ENCODE measurements at places on chromosomes 12 and 14.
A peak's percentile ranks its signal among the peaks of the same experiment; 100 is the strongest.

DNA sequence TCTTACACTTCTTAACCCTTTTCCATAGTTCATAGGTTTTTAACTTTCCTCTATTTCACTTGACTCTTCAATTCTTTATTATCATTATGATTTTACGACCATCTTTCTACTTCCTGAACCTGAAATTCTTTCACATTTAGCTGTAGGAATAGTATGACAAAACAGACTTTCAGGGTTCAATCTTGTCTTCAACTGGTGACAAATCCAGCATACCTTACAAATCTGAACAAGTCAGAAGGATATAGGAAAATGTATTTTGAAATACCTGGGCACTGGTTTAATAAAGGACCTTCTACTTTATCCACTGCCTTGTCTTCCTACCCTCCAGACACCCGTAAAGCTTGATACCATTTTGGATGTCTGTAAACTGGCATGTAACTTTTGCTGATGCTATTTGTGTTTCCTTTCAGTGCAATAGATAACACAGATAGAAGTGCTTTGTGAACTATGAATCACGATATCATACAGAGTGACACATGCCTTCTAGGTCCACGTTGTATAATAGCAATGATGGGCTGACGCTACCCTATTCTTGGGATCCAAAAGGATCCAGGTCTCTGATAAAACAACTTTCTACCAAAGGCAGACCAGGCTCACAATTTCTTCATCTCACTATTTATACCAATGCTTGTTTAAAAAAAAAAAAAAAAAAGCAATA is 77.4 kb upstream of the SAV1 start:
- no peak for DNase-seq

DNA sequence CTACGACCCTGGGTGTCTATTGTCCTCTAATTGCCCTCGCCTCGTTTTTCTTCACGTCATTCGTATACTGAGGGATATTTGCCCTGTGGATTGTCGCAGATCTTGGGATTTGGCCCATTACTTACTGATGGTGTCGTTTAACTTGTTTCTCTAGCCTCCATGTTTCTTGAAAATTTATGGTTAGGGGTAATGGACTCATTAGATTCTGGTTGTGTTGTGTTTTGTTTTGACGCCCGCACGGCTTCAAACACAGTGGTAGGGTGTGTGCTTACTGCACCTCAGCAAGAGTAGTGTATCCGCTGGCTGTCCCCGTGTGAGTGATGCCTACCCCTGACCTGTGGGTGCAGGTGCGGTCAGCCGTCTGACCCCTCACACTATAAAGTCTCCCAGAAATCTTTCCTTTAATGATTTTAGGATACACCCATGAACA is 874 bp upstream of the RNU6-8 start:
- DNase-seq, result no peak

- no peak for DNase-seq
Observed at GRCh38 chr14:50312734-50313054, 570 bp downstream of the DMAC2L start.

DNA sequence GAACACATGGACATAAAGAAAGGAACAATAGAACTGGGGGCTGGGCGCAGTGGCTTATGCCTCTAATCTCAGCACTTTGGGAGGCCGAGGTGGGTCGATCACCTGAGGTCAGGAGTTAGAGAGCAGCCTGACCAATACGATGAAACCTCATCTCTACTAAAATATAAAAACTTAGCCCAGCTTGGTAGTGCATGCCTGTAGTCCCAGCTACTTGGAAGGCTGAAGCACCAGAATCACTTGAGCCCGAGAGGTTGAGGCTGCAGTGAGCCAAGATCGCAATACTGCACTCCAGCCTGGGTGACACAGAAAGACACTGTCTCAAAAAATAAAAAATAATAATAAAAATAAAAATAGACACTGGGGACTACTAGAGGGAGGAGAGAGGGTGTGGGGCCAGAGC is 154.5 kb downstream of the SEC23A start:
- no peak for DNase-seq

DNA sequence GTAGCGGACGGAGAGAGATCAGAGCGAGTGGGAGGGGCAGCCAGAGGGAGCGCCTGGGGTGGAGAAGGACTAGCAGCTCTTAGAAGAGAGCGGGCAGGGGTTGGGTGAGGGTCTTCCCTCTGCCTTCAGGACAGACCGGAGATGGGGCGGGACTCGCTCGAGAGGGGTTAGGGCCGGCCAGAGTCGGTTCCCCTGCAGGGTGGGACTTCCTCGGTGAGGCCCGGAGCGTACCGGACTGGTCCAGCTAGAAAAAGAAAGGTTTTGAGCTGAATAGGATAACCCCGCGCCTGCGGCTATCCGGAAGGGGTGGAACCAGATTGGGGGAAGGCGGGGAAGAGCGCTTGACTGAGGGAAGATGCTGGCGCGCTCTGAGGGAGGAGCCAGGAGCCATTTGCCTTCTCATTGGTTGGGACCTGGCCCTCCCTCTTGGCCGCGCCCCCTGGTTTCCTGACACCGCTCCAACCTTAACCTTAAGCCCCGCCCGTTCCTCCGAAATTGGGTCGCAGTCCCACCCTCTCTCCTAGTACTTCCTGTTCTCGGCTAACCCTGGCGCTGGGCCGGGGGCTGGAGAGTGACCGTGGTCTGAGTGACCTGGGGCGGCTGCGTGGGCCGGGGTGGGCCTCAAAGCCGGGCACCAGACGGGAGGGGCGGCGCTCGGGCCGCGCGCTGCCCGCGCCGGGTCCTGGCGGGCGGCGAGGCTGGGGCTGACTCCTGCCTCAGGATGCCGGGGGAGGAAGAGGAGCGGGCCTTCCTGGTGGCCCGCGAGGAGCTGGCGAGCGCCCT is at the start of gene RNF31:
Gene RNF31 (plus strand): TSS at position 521 of the 783 bp plus-strand sequence. CDS start 201 bp downstream, at position 722.
- DNase-seq, result peak; percentile 98

DNA sequence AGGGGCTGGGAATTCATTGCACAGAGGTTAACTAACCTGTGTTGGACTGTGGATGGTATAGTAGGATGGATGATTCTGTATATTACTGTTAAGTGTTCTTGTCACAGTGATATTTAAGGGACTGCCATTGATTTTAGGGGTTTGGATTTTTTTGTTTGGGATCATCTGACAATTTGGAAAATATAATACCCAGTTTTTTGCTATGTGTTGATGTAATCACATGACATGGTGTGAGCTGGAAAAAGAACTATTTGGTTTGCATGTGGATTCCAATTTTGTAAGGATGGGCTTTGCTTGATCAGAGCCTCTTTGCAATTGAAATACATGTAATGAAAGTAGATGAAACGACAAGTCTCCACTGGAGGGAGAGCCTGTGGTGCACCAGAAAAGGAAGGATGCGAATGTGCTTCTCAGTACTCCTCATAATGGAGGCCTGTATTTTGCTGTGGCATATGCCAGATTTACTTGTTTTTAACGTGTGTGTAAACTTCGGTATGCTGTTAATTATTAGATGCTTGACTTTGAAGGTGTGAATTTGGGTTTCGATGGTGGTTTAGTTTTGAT is 2.7 kb downstream of the DYRK2 start:
- DNase-seq, result peak; percentile 50

- DNase-seq, result no peak
Observed at GRCh38 chr14:68543516-68543915, 249.4 kb downstream of the ZFP36L1 start.

DNA sequence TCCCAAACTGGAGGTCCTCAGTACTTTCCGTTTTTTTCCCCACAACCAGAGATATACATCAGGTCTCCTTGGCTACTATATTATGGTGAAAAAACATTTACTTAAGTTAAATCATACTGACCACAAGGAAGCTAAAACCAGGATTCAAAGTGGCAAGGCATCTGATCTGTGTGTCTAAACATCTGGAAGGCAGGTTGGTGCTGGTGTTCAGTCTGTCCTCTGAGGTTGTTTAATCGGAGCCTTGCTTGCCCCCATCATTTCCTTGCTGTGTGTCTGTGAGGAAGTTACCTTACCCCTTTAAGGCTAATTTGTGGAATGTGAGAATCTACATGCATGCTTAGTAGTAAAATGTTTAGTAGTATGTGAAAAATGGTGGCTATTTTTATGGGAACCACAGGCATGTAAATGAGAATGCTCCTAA is 75.6 kb downstream of the GALNT4 start:
- no peak for DNase-seq

DNA sequence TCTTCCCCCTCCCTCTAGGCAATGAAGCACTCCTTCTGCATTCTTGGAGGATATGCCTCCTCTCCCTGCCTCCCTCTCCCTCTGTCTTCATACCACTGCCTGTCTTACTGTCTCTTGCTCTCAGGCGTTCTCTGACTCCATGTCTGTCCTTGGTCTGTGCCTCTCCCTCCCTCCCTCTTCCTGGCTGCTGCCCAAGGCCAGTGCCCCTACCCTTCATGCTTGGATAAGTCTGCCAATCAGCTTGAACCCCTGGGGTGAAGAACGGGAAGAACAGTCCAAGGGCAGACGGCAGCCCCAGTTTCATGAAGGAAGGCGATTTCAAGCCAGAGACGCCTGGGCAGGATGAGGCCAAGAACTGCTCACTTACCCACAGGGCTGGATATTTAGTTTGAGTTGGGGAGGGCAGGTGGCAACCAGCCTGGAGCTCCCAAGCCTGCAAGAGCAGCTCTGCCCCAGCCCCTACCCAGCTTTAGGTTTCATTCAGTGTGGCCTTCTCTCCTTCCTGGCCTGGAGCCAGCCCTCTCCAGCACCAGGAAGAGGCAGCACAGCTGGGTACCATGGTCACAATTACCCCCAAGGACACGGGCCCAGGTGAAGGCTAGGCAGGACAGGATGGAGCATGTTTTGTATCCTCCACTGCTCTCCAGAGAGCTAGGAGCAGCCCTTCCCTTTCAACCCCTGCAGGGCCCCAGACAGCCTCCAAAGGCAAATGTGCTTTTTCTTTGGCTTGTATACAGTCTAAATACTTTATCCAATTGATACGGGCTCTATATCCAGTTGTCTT is 35.8 kb upstream of the LTBP2 start:
- DNase-seq, result no peak

DNA sequence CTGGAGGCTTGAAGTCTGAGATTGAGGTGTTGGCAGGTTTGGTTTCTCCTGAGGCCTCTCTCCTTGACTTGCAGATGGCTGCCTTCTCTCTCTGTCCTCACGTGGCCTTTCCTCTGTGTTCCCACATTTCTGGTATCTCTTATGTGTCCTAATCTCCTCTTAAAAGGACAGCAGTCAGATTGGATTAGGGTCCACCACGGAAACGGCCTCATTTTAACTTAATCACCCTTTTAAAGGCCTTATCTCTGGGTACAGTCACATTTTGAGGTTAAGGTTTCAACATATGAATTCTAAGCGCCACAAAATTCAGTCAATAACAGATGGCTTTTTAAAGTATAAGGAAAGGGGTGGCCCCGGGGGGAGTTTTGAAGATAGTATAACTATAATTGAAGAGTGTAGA is 33.5 kb downstream of the UNC79 start:
- no peak for DNase-seq

DNA sequence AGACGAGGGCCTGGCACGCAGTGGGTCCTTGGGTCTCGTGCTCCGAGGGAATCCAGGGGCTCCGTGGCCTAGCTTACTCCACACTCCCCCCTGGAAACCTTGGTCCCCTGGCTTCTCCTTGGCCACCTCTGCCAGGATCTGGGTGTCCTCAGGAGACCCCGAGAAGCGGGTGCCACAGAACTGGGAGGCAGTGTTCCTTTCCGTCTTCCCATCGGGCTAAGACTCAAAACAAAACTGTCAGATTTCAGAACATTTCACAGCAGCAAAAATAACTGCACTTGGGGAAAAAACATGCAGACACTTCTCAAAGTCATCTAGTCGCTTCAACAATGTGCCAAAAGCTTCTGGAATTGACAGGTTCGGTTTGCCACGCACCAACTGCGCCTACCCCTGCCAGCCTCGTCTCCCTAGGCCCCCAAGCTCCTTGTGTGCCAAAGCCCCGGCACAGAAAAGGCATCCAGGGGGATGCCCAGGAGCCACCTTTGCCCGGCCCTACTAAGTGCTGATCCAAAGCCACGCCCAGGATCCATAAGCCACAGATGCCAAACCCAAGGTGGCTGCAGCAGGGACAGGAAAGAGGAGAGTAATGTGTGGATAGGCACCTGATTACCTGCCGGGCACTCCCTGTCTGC is 58.4 kb upstream of the DIO3 start:
- DNase-seq, result no peak

- no peak for DNase-seq
Observed at GRCh38 chr14:46306267-46306666, 345.3 kb downstream of the RPL10L start.

DNA sequence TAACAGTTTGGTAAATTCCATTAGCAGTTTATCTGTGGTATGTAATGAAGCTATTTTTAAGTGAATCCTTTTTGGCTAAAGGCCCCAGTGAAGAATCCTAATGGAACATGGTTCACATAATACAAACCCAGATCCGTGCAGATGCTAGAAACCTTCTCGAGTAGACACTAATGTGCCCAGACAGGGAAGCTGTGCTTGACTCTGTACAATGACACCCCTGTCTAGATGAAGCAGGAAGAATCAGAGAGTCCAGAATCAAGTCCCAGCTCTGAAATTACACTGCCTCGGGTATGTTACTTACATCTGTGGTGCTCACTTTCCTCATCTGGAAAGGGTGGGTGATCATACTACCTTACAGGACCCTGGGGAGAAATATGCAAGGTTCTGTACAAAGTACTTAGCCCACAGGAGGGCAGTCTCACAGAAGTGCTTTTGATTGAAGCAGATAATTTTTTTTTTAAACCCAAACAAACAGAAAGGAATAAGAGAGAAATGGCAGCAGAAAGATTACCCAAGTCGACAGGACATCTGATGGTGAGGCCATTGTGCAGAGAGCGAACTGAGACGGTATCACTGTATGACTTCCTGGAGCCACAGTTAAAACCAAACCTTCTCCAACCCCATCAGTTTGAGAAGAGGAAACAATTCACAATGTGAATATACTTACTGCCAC is 8.5 kb downstream of the CRACR2A start:
- DNase-seq, result no peak

DNA sequence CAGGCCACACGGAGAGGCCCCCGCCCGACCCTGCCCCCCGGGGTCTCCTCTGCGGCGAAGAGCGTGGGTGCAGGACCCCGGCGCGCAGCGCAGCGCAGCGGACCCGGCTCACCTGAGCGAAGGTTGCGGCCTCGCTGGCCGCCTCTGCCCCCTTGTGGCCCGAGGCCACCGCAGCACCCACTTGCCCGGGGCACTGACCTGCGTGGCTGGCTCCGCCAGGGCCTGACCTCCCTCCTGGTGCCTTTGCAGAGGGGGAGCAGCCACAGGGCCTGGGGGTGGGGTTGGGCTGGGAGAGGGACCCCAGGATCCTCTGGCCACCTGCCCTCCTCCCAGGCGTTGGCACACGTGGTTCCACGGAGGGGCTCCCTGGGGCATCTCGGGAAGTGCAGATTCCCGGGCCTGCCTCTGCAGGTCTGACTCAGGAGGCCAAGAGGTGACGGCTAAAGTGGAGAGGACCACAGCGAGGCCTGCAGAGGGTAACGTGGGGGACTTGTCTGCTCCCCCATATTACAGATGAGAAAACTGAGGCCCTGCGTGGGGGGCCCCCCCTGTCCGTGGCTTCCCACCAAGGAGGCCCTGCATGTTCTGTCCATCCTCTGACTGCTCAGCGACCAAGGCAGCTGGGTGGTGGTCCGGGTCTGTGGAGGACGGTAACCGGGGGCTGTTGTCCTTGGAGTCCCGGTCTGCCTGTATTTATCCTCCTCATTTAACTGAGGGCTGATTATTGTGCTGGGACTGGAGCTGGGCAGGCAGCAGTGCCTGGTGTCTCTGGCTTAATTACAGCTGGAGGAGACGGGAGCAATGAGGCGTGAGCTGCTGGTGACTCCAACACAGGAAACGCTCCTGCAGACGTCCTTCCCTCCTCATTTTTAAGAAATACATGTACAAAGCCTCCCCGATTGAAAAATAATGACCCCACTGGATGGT is 67.9 kb upstream of the BEGAIN start:
- DNase-seq, result peak; percentile 75

GRCh38 chr12:31588976-31589375 is 2.0 kb downstream of the DENND5B start:
- no peak for DNase-seq
